Activated T-cell treated with anti-CD3 and anti-CD28 coated beads for 24 hours (primary cell): ENCODE measurements at places on chromosomes 12 and 14.
A peak's percentile ranks its signal among the peaks of the same experiment; 100 is the strongest.

GRCh38 chr14:37172024-37172869 lies at the start of gene SLC25A21:
Gene SLC25A21 (minus strand): TSS chr14:37172606.
- no peak for DNase-seq

DNA sequence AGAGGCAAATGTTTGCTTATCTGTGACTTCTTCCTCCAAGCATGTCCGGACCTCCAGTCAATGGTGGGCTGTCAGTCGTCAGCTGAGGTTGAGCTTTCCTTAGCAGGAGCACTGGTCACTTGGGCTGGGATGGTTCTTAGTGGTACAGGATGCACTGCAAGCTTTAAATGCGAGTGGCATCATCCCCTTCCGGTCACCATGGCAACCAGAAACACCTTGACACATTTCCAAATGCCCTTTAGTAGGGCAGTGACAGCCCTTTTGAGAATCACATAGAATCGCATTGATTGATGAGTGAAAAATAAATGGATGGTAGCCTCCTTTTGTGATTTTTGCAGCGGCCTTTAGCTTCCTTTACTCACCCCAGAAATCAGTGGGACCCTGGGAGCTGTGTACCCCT lies 24.1 kb downstream of the NTF3 start:
- no peak for DNase-seq

DNA sequence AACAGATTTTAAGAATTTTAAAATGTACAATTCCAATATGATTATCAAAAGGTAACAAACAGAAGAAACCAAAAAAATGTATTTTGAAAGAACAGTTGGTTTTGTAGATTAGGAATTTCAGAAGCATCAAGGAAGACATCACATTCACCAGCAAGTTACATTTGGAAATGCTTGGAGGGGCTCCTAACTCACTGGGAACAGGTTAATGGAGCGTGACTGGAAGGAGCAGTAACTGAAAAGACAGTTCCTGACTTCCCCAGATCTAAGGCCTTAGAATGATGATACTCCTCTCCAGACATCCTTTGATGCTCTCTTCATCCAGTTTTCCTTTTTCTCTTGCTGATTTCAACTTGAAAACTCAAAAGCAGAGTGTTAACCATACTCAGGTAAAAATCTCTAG lies 220.0 kb upstream of the EGLN3 start:
- DNase-seq = no peak

GRCh38 chr14:90290337-90291011 lies 34.1 kb downstream of the PSMC1 start:
- DNase-seq = no peak

- no peak for DNase-seq
These were observed 42.6 kb upstream of the TBX5 start for GRCh38 chr12:114448618-114448933.

GRCh38 chr12:124819525-124819924 lies 44.1 kb downstream of the SCARB1 start:
- DNase-seq = no peak

DNA sequence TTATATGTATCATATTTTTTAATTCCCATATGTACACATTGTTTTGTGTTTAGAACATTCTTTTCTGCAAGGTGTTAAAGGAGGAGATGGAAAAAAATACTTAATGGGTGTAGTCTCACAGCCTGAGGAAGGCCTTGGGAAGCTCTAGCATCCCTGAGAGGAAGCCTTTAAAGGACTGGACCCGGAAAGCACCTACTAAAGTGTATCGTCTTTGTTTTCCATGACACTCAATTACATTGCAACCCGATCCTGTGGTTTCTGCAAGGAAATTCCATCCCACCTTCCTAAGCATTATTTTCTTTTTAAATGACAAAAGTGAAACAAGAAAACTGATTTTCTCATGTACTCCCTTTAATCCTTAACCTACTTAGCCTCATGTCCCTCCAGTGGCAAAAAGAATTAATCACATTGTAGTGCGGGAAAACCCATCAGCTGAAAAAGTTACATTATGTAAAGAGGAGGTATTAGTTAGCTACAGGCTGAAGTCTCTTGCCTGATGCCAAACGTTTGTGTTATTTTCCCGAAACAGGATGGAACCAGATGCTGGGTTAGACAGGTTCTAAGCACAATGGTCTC lies 147.8 kb upstream of the CPSF6 start:
- no peak for DNase-seq

DNA sequence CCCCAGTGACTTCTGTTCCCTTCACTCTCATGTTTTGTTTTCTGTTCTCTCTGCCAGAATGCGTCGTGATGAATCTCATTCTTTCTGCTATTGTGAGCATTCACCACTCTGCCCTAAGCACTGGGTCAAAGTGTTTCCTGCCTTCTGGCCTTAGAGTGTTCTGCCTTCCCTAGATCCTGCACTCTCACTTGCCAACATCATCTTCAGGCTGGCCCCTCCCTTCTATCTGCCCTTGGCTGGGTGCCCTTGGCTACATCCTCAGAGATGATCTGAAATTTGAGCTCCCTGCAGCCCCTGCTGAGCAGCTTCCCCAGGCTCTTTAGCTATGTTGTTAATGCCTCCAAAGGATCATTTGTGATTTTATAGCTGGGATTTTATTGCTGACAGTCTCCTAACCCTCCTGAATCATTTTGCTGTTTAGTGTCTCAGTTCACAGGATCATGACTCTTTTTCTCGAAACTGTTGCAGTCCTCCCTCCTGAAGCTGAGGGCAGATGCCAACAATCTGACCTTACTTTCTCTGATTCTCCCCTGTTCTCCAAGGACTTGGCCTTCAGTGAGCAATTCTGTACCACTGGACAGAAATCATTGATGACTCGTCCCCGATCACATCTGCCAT lies 4.5 kb downstream of the DHRS2 start:
- no peak for DNase-seq

GRCh38 chr12:102438827-102439210 lies 41.5 kb downstream of the IGF1 start:
- no peak for DNase-seq

GRCh38 chr12:50275556-50275955 lies 7.8 kb downstream of the LIMA1 start:
- DNase-seq = no peak

- no peak for DNase-seq
These were observed 118.9 kb upstream of the PLEKHG7 start for GRCh38 chr12:92583910-92584309.

- no peak for DNase-seq
These were observed 3.7 kb downstream of the CLEC14A start for GRCh38 chr14:38252066-38252710.

DNA sequence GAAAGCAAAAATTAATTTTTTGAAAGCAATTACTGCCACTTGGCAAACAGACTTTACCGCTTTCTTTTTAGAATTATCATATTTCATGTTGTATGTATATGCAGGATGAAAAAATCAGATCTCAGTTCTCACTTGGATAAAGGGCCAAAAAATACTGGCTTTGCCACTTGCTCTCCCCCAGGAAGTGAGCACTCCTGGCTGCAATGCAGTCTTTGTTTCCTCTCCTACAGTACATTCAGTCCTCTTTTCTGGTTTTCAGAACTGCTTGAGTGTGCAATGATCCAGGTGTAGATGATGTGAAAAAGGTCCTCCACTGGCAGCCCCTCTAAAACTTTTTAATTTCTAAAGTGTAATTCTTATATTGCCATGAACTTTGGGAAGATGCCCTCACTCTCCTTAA lies 183.4 kb downstream of the SLC25A21 start:
- DNase-seq = no peak

DNA sequence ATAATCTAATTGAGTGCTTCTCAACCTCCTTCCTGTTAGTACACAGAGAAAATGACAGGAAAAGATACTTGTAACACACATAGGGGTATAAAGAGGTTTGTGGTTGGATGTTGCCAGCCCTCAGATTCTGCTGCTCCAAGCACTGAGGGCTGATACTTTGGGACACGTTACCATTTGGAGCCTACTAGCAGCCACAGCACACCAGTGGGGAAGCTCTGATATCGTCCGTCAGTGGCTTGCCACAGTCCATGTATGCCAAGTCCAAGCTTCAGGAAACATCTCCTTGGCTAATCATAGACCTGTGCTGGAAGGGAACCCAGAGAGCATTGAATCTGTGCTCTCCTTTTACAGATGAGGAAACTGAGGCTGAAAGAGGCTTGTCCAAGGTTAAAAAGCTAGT lies 22.3 kb downstream of the B4GALNT3 start:
- no peak for DNase-seq

GRCh38 chr12:17076028-17076744 lies 470.2 kb upstream of the LMO3 start:
- DNase-seq = no peak

- no peak for DNase-seq
These were observed 8.7 kb downstream of the PHB2 start for GRCh38 chr12:6961695-6962284.

GRCh38 chr12:131592972-131593371 lies 117.9 kb upstream of the SFSWAP start:
- no peak for DNase-seq

GRCh38 chr12:1821805-1822204 lies 1.4 kb downstream of the LRTM2 start:
- DNase-seq = no peak

- DNase-seq = no peak
These were observed 8.3 kb upstream of the VDR start for GRCh38 chr12:47913081-47913480.

DNA sequence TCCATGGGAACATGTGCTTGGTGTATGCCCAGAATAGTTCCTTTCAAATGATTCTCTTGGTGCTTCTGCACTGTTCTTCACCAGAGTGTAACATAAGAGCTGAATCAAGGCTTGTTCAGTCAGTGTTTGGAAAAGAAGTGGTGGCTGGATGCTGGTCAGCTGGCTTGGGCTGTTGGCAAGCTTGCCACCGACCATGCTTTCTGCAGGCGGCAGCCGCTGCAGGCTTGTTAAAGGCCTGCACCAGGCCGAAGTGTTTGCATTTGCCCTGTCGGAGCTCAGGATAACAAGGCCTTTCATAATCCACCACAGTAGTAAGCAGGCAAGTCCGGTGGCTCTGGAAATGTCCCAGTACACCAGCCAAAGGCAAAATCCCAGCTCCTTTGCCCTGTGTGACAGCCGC lies 26.9 kb downstream of the DAAM1 start:
- no peak for DNase-seq

GRCh38 chr12:57459055-57459749 lies 383 bp upstream of the GLI1 start:
- DNase-seq = peak; percentile 93

- no peak for DNase-seq
These were observed 52.1 kb downstream of the DRAM1 start for GRCh38 chr12:101929365-101930041.

DNA sequence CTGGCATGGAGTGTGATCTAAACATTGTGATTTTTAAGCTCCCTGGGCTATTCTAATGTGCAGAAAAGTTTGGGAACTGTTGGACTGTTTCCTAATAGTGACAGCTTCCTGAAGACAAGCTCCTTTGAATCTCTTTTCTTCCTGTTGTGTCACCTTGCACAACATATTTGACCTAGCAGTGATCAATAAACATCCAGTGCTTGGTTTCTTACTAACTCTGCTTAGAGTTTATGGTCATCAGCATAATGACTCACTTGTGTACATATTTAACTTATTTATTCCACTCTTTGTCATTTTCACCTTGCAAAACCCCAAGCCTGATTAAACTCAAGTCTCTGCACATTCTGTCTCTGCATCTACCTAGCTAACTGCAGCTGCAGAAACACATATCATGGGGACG lies 27.3 kb upstream of the TBC1D30 start:
- DNase-seq = no peak

- DNase-seq = no peak
These were observed 17.1 kb downstream of the INSM2 start for GRCh38 chr14:35551081-35551480.

- DNase-seq = no peak
These were observed 208.5 kb upstream of the DIO2 start for GRCh38 chr14:80419769-80420168.

- no peak for DNase-seq
These were observed 29.7 kb downstream of the AKAP6 start for GRCh38 chr14:32358781-32359180.

DNA sequence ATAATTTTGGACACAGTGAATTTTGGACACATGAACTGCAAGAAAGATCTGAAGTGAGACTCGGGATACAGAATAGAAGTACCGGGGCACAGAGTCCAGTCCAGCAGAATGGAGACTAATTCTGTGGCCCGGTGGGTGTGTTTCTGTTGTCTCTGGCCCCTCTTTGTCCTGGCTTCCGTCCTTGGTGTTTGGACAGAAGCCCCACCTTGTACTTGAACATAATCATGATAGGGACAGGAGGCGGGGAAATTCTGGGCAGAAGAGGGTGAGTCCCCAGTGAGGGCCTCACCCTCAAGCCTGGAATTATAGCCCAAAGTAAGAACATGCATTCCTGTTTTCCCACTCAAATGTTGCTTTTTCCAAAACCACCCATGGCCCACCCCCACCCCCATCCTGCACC lies 39.9 kb downstream of the TNFAIP2 start:
- no peak for DNase-seq

DNA sequence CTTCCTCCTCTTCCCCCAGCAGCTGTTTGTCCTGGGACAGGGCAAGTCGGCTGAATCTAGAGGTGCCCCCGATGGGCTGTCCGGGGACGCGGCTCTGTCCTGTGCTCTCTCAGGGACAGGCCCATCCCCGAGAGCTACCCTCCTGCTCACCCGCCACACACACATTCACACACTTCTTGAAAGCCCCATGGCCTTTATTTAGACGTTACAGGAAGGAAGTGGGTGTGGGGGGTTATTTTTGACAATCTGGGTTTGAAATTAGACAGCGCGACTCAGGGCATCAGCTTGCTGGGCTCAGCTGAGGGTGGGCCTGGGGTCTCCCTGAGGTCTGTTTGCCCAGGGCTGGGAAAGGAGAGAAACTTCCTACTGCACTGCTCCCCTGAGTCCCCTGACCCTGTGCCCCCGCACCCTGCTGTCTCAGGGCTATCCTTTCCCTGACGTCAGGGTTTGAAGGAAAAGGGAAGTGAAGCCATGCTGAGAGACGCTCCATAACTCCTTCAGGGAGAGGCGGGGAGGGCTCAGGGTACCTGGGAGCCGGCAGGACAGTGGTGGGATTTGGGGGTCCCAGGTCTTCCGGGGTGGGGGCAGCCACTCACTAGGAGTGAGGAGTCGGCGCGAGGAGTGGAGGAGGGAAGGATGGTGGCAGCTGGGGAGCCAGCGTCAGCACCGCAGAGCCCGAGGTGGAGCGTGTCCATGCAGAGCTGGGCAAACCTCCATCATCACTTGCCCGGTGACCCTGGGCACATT lies 8.1 kb downstream of the PTPN6 start:
- DNase-seq = no peak

GRCh38 chr12:15629108-15629507 lies 160.1 kb downstream of the EPS8 start:
- DNase-seq = no peak

DNA sequence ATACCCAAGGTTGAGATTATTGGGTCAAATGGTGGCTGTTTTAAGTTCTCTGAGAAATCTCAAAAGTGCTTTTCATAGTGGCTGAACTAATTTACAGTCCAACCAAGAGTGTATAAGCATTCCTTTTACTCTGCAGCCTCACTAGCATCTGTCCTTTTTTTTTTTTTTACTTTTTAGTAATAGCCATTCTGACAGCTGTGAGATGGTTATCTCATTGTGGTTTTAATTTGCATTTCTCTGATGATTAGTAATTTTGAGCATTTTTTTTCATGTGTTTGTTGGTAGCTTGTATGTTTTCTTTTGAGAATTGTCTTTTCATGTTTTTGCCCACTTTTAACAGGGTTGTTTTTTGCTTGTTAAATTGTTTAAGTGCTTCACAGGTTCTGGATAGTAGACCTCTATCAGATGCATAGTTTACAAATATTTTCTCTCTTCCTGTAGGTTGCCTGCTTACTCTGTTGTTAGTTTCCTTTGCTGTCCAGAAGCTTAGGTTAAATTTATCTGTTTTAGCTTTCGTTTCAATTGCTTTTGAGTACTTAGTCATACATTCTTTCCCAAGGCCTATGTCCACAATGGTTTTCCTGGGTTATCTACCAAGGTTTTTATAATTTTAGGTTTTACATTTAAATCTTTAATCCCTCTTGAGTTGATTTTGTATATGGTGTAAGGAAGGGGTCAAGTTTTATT lies 881.3 kb upstream of the SEL1L start:
- no peak for DNase-seq
